ENCODE measurements at places on chromosomes 11 and 22. TPM values are rescaled to one million over a fixed set of nuclear protein-coding genes. Genes with fewer than 3 reads are reported as not detected.

PLAAT5 gene
- not detected for total RNA-seq

UBQLNL gene
- total RNA-seq: 0.41 TPM

DNA sequence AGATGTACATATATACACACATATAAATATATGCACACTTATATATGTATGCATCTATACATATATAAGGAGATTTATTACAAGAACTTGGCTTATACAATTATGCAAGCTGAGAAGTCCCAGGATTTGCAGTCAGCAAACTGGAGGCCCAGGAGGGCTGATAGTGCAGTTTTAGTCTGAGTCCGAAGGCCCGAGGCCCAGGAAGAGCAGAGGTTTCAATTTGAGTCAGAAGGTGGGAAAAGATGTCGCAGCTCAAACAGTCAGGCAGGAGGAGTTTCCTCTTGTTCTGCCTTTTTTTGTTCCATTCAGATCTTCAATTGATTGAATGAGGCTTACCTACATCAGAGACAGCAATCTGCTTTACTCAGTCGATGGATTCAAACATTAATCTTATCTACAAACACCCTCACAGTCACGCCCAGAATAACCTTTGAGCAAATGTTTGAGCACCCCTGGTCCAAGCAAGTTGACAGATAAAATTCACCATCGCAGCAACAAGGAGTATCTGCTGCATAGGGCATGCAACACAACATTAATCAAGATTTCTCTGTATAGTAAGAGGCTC lies 4.0 kb upstream of the SGSM1 start:
- no peak for DNase-seq

- DNase-seq: no peak
Observed at GRCh38 chr11:44726283-44727113, at the start of gene TSPAN18. TSPAN18 (plus strand) TSS chr11:44726962; CDS start chr11:44906417, 179,455 bp downstream.

DNA sequence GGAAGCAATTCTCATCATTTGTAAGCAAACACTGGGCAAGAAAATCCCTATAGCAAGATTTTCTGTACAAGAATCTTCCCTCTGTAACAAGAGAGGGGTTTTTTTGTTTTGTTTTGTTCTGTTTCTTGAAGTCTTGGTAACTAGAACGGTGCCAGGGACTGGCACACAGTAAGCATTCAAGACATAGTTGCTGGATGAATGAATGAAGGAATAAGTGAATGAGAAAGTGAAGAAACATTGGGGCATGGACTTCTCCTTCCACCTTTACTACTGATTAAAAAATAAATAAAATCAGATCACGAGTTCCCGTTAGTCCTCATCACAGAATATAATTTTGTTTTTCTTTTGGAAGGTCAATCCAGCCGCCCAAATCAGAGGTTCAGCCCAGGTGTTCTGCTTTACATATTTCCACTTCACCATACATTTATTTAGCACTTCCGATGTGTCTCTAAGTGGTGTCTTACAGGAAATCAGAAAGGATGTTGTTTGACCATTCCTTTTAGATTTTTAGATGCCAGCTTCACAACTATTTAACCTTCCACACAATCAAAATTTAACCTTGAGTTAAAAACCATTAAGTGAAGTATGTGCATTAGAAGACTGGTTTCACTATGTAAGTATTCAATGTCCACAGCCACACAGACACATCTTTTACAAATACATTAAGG lies 281.2 kb downstream of the CADM1 start:
- no peak for DNase-seq

GRCh38 chr11:116862185-116862584 lies 24.8 kb upstream of the APOA1 start:
- DNase-seq: no peak

DNA sequence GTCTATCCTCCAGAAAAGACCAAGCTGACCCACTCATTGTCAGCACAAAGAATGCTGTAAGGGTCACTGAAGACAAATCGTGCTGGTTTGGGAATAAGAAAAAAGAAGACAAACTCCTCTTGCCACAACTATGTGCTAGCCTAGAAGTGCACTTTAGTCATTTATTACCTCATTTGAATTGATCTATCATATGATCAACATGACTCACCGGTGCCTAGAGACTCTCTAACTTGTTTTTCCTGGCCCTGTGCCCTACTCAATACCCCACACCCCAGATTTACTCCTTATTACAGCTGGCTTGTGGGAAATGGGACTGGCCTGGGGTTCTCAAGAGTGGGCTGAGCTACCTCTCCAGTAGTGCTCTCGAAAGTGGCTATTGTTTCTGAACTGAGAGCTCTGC lies 35.9 kb upstream of the HORMAD2 start:
- DNase-seq: peak; percentile 68
